Inflammatory macrophage (primary cell): ENCODE measurements at places on chromosomes 2 and 18.

DNA sequence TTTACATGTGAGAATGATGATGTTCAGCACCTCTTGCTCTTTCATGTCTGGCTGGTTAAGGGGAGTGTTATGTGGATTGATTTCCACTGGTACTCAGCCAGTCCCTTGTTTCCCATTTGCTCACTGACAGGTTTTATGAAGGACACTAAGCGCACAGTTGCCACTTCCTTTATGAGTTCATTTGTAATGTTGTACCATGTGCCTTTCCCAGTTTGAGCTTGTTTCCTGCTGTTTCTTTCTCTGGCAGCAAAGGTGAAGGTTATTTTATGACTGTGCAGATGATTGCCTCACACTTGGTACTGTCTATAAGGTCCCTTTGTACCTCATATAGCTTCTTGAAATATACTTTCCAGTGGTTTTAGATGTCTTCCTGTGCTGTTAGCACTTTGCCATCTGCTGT lies 1700.5 kb upstream of the TMEFF2 start:
- DNase-seq = no peak

DNA sequence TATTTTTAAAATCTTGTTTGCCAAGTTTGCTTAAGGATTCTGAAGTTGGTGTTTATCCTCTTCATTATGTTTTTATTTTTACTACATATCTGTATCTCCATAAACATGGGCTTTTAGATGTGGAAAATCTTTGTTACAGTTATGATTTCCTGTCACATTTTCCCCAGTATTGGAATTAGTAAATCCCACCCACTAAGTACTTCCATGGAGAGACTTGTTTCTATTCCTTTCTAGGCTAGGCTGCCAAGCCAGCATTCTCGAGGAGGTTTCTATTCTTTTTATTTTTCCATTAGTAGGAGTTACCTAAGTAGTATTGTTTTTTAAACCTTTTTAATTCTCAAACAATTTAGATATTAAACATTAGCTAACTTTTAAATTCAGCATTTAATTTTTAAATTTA lies 22.1 kb downstream of the PKP4 start:
- DNase-seq = no peak

GRCh38 chr2:231680285-231680991 lies 27.9 kb upstream of the PTMA start:
- DNase-seq = no peak

GRCh38 chr2:213068676-213069359 lies 82.6 kb downstream of the IKZF2 start:
- no peak for DNase-seq

GRCh38 chr2:238771639-238772038 lies 76.2 kb upstream of the TWIST2 start:
- DNase-seq = no peak

GRCh38 chr2:168107322-168107721 lies 140.1 kb downstream of the STK39 start:
- no peak for DNase-seq

DNA sequence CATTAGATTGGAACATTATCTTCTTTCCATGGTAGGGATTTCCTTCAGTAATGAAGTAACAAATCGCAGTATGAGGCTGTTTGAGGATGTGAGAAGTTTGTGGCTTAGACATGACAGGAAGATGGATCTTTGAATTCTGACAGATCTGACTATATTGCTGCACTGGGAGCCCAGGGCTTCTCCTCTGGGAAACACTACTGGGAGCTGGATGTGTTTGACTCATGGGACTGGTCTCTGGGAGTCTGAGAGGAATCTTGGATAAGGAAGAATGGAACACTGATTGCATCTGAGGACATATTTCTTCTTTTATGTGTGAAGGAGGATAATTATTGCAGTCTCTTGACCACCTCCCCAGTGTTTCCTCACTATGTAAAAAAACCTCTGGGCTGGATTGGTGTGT lies 77.2 kb upstream of the ST6GAL2 start:
- no peak for DNase-seq

- DNase-seq = no peak
These were observed 816.2 kb downstream of the TDRD15 start for GRCh38 chr2:21939967-21940366.

DNA sequence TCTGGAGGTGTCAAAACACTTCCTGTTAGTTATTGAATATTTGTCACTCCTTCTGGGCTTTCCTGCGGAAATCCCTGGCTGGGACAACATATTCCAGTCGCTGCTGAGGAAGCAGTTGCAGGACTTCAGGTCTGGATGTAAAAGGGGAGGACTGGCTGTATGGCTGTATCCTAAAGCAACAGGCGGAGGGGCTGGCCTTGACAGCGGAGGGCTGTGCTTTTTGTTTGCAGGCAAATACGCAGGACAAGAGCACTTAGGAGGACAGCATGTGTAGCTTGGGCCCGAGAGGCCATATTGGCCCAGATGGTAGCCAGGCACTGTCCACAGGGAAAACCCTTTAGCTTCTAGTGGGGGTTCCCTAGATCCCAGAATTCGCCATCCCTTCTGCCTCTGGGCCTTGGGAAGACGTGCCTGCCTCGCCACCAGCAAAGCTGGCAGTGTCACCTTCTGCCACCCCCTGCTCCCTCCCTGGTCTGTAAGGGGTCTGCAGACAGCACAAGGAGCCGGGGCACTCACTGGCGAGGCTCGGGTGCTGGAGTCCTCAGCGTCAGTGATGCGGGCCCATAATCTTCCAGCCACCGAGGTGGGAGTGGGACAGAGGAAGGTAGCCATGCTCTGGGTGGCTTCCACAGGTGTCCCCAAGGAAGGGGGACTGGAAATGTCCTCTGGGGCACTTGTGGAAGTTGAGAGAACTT lies 6.7 kb downstream of the NPPC start:
- DNase-seq = no peak

DNA sequence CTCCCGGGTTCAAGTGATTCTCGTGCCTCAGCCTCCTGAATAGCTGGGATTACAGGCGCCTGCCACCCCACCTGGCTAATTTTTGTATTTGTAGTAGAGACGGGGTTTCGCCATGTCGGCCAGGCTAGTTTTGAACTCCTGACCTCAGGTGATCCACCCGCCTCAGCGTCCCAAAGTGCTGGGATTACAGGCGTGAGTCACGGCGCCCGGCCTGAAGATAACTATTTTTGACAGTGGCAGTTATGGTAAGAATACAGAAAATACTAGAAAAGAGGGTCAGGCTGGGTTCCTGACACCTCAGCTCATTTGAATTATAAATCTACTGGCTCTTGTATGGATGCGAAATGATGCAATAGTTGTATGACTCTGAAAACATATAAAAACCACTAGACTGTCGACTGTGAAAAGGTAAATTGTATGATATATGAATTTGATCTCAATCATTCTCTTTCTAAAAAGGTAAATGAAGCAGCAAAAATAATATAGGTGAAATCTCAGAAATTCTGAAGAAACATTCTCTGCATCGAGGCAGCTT lies 11.1 kb upstream of the DGKD start:
- DNase-seq = no peak

- DNase-seq = no peak
These were observed 16.3 kb upstream of the SNED1 start for GRCh38 chr2:240981871-240982800.

DNA sequence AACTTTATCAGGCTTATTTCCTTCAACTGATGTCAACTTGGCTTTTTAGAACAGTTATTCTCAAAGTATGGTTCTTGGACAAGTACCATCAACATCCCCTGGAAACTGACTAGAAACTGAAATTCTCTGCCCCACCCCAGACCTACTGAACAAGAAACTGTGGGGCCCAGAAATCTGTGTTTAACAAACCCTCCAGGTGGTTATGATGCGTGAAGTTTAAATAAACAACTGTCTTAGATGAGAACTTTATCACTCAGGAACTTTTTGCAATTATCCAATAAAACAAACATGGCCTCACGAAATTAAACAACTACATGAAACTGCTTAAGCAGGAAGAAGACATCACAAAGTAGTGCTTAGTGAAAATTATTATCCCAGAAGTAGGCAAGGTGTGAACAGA lies 4.4 kb downstream of the HIBCH start:
- DNase-seq = no peak

DNA sequence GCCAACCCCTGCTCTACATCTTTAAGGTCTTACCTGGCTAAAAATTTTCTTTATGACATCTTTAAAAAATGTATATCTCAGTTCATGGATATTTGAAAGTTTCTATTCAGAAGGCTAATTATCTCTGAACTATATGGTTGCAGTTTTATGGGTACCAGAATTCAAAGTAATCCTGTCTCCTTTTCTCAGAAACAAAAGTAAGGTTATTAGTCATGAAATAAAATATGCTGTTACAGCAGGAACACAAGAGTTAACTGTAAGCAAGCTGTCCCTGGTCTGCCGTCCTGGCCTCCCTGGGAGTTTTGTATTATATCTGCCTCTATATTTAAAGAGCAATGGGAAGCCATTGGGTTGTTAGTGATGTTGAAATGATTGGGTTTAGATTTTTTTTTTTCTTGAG lies 34.0 kb downstream of the SLC4A1AP start:
- DNase-seq = no peak

GRCh38 chr2:28624793-28625701 lies 126.6 kb upstream of the PPP1CB start:
- peak; percentile 31 for DNase-seq

DNA sequence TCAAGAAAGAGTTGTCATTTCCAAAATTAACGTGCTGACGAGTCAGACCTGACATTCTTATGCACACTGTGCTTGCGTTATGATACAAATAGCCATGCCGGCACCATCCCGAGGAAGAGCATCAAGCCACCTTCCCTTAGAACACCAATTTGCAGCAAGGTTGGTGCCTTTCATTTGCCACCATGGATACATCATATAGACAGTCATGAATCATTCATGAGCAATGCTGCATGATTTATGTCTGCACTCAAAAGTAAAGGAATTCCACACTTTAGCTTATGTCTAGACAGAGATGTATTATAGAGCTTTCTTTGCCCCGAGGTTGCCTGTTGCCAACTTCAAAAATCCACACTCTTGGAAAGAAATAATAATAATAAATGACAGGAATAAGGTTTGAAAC lies 166.9 kb downstream of the VWC2L start:
- no peak for DNase-seq

- peak; percentile 40 for DNase-seq
These were observed 103.0 kb downstream of the KYNU start for GRCh38 chr2:142980246-142981068.

GRCh38 chr18:24395049-24395795 lies 2.4 kb downstream of the OSBPL1A start:
- DNase-seq = peak; percentile 72

GRCh38 chr2:238489431-238489830 lies 62.7 kb downstream of the ASB1 start:
- DNase-seq = no peak

DNA sequence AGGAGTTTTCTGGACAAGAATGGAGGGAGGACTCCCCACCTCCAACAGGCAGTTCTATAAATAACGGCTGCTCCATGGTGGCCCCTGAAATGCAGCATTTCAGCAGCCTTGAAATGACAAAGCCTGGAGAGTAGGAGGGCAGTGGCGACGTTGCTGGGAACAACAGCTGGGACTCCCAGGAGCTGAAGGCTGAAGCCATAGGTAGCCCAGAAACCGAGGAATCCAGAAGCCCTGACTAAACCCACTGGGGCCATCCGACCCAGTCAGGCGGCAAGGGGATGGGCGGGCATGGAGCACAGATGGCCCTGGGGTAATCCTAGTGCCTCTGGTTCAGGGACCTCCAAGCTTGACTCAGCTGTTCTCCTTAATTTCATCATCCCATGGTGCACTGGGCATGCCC lies 9.0 kb downstream of the PRKAG3 start:
- no peak for DNase-seq

DNA sequence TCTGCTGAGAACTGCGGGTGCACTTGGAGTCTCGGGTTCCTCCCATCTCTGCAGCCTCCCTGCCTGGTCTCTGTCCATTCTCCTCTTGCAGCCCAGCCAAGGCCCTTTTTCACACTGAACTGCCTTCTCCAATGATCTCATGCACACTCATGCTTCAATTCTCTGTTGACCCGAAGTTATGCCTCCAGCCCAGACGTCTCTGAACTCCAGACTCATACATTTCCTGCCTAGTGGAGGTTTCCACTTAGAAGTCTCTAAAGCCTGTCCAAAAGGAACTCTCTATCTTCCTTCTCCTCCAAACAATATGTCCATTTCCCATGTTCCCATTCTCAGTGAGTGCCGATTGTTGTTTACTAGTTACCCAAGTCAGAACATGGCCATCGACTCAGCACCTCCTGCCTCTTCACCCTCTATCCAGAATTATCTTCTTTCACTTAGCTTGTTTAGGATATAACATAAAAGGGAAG lies 155.2 kb downstream of the IRS1 start:
- no peak for DNase-seq

DNA sequence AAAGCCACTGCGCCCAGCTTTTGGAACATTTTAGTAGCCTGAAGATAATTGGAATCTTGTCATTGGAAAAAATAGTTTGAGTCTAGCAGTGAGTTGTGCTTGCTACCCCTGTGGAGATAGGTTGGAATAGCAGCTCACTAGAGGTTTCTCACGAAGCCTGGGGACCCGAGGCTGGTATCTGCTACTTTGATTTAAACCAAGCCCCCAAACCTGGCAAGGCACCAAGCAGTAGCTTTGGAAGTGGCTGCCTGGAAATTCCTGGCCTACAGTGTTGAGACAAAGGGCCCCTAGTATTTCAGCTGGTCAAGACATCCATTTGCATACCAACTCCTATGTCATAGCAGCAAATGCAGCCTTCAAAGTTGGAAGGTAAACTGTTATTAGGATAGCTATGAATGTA lies 42.1 kb downstream of the NOP58 start:
- DNase-seq = no peak

DNA sequence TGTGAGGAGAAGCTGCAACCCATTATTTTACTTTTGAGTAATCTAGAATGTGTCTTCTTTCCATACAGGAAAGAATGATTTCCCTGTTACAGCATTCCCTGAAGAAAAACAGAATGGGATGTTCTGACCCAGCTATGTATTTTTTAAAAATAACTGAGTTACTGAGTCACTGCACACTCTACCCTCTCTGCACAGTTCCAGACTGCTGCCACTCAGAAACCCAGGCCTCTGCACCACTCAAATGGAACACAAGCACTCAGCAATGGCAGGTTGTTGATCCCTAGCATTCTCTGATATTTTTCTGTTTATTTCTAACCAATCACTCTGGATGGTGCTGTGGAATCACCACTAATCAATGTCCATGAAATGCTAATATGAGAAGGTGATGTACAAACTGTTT lies 1300.0 kb upstream of the FAM98A start:
- DNase-seq = no peak

DNA sequence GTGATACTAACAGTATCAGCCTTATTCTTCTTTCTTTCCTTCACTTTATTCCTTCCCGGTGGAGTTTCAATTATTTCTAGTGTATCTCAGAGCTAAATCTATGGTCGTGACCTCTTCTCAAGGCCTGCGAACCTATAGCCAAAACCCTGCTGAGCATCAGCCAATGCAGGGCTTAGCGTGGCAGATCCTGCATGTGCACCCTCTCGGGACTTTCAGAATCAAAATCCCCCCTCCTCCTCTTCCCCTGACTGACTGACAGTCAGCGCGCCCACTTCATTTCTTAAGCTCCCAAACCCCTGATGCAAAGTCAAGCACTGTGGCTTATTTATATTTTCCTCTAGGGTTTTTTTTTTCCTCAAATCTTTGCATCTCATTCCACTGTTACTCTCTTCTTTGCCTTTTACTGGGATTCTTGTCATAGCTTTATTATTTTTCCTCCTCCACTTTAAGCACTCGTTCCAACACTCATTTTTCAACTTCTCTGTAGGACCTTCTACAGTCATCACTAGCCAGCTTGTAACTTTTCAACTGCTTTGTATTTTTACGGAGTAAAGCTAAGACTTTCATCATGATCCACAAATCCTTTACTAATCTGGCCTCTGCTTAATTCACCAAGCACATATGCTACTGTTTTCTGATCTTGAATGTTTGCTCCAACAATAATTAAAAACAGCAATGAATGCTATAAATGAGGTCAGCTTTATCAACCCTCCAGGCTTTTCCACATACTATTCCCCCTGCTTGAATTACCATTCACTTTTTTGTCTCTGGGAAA lies 896.5 kb upstream of the PIK3C3 start:
- no peak for DNase-seq
